ENCODE measurements at places on chromosomes 16 and 17.

- DNase-seq: no peak
Measured at GRCh38 chr17:67891481-67892119, 66.3 kb downstream of the BPTF start.

GRCh38 chr16:3194792-3195191, 6.8 kb downstream of the OR1F1 start:
- no peak for DNase-seq

GRCh38 chr16:78249056-78249455, 149.6 kb downstream of the WWOX start:
- no peak for DNase-seq

DNA sequence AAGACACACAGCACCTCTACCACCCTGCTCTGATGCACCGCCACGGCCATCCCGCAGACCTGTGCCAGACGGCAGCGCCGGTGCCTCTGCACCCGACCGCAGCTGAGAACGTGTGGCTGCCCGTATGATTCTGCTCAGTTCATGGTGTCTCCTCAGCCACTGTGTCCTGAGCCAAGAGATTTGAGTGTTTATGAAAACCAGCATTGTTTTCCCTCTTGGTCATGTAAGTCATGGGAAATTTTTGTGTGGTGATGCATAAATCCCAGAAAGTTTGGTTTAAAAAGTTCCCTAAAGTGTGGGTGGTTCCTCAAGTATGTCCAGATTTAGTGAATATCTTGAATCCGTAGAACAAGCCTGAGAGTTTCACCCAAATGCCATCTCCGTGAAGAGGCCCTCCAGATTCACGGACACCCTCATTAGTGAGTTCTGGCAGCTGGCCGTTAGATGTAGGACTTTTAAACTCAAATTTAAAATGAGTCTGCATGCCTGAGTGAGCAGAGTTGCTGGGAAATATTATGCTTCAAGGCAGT, 57.6 kb downstream of the CDRT4 start:
- DNase-seq: no peak

DNA sequence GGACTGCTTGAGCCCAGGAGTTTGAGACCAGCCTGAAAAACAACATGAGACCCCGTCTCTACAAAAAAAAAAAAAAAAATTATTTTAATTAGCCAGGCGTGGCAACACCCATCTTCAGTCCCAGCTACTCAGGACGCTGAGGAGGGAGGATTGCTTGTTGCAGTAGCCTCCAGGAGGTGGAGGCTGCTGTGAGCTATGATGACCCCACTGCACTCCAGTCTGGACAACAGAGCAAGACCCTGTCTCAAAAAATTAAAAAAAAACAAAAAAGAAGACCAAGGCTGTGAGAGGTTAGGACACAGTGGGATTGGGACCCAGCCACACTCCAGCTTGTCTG, 1.3 kb upstream of the SNAI3 start:
- DNase-seq: no peak

DNA sequence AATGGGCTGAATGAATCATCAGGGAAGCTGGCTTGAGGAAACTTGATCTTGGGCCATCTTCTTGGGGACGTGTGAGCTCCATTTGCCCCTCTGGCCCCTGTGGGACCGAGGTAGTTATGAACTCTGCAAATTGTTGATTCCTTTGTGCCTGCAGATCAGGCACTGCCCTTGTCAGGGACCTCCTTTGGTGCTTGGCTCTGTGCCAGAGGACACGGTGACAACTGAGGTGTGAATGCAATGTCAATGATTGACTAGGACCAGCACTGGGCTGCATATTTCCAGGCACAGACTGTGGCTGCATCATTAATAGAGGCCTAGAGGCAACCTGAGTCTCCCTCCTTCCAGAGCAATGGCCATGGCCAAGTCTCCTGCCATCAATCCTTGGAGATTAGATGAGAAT, 23.8 kb downstream of the PDILT start:
- DNase-seq: no peak

DNA sequence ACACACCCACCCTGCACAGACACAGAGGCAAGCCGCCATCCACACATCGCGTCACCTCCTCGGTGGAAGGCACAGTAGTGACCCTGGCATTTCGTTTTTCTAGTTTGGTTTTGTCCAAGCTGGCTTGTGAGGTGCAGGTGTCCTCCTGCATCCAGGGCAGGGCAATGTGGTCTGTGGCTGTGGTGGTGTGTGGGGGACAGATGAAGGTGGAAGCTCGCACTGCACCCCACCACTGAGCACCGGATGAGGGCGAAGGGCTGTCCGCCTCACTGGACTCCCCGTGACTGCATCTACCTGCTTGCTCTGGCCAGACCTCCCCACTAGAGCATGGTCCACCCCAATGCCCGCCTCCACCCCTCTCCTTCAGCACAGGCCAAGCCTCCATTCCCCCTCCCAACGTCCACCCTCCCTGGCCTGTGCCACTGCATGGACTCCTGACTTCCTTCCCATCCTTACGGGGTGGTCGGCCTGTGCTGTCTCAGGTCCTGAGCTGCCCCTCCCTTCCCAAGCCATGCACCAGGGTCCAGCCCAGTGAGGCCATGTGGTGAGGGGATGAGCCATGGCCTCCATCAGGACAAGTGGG, 78.8 kb upstream of the CBX4 start:
- DNase-seq: no peak

- no peak for DNase-seq
Measured at GRCh38 chr17:10149573-10150399, 48.6 kb downstream of the GAS7 start.

GRCh38 chr16:30369091-30369937, 980 bp downstream of the TBC1D10B start:
- DNase-seq: no peak

- DNase-seq: no peak
Measured at GRCh38 chr16:68608330-68608729, 36.8 kb upstream of the CDH3 start.

DNA sequence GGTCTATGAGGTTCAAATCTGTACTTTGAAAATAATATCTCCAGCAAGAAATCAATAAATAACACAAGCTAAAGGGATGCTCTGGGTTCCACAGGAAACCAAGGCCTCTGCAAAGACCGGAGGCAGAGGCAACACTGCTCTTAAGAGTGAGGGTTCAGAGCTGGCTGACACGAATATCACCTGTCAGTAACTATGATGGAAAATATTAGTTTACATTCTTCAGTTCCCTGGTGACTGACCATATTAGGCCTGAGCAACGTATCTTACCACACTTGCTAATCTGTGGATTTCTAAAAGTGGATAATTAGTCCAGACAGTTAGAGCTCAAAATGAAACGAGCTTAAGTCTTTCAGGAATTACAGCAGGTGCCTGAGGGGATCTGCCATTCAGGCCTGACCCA, 459.3 kb downstream of the HS3ST3B1 start:
- DNase-seq: no peak

DNA sequence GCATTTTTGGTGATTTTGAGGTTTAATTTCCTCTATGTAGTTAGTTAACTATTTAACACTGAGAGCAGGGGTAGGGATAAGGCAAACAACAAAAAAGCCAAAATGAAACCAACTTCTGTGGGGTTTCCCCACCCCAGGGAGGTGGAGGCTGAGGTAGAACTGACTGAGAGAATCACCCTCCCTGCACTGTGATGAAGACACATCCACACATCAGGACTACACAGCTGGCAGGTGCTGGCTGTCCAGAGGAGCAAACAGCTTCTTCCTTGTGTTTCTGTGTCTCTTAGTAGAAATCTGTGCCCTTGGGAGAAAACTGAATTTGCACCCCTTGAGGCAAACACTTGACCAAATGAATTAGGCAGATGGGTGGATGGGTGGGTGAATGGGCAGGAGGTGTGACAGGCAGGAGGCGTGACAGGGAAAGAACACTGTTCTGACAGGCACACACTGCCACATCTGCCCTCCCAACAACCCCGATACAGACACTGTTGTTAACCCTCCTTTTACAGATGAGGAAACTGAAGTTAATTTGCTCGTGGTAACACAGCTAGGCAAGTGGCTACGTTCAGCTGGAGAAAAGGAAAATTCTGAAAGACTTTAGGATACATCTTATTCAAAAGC, 62.9 kb upstream of the AMZ2 start:
- DNase-seq: peak; percentile 58

DNA sequence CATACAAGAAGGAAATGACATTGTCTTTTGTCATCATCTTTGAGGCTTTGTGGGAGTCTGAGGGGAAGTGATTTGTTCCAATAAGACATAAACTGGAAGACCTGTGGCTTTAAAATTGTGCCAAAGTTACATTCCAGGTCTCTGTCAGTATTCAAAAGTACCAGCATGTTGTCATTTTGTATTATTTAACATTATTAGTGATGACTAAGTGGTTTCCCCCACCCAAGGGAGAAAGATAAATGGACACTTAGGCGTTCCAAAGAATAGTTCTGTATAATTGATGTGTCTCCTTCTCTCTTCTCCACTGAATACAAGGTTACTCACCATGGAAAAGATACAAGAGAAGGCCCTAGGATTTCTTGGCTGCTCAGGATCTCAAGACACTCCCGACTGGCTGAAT, 3.8 kb downstream of the CFAP97D1 start:
- DNase-seq: no peak

GRCh38 chr17:14744761-14745473, 444.0 kb downstream of the HS3ST3B1 start:
- no peak for DNase-seq

GRCh38 chr17:9571201-9571600, 4.4 kb downstream of the STX8 start:
- DNase-seq: no peak

- DNase-seq: no peak
Measured at GRCh38 chr17:45155483-45155882, 6.2 kb upstream of the HEXIM2 start.

DNA sequence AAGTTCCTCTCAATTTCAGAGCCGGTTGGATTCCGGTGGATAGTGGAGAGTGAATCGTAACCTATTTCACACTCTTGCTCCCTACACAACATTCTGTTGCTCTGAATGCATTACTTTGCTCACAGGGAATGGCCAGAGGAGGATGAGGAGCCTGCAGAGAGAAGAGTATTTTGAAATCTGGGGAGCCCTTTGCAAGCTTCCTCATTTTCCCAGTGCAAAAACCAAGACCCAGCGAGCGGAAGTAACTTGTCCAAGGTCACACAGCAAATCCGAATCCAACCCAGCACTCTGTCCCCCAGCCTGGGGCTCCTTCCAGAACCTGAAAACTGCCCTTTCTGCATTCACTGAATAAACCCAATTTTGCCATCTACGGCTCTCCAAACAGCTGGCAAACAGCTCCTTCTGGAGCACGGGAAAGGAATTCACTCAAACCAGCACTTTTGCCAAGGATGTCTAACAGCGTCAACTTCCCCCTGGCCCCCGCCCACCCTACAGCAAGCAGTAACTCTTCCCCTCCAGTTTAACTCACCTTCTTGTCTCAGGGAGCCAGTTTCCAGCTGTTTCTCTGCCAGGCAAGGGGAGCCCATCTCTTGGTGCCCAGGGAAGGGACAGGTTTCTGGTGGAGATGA, 557 bp downstream of the KCNG4 start:
- DNase-seq: no peak

GRCh38 chr16:88914750-88915368, 48.4 kb upstream of the PABPN1L start:
- no peak for DNase-seq

- DNase-seq: no peak
Measured at GRCh38 chr17:63688396-63689020, 11.4 kb downstream of the LIMD2 start.

- DNase-seq: no peak
Measured at GRCh38 chr17:28327031-28327607, 8.1 kb downstream of the TMEM97 start.

GRCh38 chr17:1577182-1577581, 14.6 kb upstream of the PITPNA start:
- no peak for DNase-seq

DNA sequence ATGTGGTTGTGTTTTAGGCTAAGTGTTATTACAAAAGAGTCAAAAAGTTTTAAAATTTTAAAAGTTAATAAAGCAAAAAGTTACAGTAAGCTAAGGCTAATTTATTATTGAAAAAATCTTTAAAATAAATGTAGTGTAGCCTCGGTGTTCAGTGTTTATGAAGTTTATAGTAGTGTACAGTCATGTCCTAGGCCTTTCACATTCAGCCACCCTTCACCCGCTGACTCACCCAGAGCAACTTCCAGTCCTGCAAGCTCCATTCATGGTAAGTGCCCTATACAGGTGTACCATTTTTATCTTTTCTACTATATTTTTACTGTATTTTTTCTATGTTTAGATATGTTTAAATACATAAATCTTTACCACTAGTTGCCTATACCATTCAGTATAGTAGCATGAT, 98.5 kb upstream of the RPRML start:
- DNase-seq: no peak

DNA sequence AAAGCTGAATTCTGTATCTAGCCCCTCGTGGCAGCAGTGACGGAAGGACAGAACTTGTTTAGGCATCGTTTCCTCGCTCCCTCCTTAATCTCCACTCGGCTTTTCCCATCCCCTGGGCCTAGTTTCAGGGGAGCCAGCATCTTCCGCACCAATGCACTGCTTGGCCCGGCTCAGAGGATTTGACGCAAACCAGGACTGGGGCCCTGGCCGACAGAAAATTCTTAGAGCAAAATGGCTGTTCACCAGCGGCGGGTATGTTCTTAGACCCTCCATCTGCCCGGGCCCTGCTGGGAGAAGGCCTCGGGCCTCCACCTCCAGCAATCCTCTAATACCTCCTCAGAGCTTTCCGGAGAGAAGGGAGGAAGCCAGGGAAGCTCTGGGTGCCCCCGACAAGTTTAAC, 54.6 kb downstream of the TBC1D16 start:
- no peak for DNase-seq

- DNase-seq: no peak
Measured at GRCh38 chr17:37527249-37527851, 37.7 kb downstream of the DUSP14 start.

DNA sequence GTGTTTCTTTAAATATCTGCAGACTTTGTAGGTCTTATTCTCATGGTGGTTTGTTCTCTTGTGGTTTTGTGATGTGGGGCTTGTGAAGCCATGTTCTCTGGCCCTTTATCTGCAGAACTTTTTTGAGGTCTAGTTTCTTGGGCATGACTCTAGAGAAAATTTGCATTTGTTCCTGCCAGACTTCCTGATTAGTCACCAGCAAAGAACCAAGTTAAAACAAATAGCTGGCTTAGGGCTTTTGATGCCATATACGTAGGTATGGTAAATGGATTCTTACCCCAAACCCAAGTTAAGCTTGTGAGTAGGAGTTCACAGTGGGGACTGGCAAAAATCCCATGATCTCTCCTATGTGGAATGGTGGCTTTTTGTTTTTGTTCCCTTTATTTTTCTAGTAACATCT, 68.7 kb upstream of the IRX3 start:
- DNase-seq: no peak

- DNase-seq: no peak
Measured at GRCh38 chr16:1710811-1711507, 5.0 kb downstream of the MAPK8IP3 start.

GRCh38 chr16:58885528-58886170, 151.5 kb upstream of the GOT2 start:
- DNase-seq: no peak
